Omental fat pad (tissue), 4 donors: ENCODE measurements at places on chromosomes 5 and 9.

DNA sequence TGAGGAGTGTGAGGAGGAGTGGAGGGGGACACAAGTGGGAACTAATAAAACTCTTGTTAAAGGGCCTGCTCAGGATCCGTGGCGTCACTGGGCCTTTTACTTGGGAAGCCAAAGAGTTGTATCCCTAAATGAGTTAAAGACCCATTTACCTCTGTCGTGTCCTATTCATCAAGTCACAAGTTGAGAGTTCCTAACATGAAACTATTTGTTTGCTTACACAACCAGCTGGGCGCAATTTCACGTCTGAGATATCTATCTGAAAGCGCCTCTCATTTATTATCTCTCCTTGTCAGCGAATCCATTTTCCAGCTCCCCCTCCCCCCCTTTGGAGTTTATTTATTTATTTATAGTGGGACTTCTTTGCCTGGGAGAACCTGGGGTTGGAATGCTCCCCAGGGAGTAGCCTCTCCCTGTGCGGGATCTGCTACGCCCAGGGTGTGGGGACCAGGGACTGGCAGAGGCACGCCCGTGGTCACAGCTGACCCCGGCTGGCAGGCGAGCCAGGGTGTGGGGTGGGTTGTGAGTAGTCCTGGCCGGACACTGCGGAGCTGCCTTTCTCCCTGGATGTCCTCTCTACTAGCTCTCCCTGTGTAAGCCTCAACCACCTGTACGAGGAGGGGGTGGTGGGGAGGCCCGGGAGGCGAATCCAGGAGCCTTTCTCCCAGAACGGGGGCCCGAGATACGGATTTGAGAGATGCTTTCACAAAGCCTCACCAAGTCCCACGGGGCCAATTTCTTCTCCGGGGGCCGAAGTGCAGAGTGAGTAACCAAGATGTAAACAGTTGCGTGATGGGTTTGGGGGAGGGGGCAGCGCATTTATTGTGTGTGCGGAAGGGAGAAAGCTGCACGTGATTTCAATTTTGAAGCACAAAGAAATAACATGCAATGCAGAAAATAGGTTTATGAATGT, 15.3 kb downstream of the NR2F1 start:
- no peak for DNase-seq

DNA sequence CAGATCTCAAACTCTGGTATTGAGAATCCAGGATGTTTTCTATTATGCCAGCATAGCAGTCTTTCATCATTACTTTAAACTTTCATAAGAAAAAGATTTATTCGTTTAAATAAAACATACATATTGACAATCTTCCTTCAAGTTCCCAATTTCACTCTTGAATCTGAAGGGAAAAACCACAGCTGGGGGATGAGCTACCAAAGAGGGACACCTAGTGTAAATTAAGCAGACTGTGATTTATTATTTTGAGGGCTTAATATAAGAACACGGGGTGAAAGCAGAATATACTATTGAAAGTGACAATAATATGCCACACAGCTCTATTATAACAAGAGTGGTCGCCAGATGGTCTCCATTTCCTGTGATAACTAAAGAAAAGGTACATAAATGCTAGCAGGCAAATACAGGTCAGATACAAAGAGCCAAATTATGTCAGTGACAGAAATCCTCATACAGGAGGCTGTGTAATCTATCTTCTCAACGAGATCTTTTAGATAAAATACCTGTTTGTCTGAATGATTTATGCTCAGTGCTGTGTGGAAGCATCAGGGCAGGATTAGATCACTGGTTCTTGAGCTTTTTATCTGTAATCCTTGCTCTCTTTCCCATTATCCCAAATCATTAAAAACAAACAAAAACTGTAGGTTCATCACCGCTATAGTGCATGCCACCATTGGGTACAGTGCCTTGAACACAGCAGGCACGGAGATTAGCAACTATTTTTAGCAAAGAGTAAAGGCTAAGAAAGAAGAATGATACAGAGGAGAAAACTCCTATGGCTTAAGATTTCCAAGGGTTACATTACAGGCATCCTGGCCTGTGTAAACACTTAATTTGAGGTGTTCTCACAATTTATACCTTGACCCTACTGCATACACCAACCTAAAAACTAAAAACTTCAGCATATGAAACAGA, 116.6 kb downstream of the DROSHA start:
- no peak for DNase-seq

DNA sequence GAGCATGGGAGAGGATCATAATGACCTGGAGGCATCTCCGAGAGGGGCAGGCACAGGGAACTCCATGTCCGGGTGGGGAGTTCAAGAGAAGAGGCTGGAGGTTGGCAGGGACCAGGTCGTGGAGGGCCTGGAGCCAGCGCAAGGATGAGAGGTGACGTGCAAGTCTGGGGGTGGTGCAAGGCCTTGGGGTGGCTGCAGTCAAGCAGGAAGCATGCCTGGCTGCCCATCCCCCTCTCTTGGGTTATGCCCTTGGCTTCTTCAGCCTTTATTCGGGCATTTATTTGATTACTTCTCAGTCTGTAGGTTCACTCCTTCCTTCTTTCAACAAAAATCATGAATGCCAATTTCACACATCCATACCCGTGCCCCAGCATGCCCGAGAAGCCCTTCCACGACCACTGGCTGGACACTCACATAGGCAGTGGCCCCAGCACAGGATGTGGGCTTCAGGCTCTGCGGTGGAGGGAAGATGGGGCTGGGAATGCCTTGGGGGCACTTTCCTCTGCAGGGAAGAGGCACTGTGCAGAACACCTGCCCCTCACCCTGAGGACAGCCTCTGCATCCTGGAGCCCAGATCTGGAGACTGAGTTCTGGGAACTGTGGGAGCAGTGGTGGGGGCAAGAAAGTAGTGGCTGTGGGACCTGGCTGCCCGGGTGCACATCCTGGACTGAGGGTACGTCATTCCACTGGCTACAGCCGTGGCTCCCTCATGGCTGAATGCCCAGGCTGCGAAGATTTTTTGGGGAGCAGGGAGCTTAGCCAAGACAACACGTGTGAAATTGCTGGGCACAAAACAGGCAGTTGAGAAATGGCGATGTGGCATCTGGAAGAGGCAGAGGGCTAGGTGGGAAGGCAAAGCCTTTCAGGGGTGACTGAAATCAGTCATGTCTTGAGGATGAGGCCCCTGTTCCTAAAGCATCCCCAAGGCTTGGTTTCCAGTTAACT, 38.6 kb downstream of the CRB2 start:
- DNase-seq = no peak

DNA sequence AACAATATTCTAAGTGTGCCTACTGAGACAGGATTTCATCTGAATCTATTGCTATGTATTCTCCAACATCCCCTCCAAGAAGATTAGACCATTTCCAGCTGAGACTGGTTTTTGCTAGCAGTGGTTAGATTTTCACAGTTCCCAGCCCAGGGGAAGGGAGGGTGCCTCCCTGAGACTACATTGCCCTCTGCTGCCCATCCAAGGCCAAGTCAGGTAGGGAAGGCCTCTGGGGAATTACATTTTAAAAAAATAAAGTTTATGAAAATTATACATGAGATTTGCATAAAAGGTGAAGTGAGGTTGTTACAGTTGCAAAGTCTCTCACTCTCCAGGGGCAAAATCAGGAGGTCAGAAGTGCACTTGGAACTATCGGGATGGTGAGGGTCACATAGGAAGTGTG, 28.0 kb upstream of the SYK start:
- DNase-seq = no peak

- DNase-seq = no peak
Measured at GRCh38 chr5:154514331-154514730, 36.3 kb upstream of the HAND1 start.

- no peak for DNase-seq
Measured at GRCh38 chr9:108130905-108131304, 641.3 kb upstream of the KLF4 start.

GRCh38 chr9:128913048-128913900, 7.5 kb upstream of the PHYHD1 start:
- no peak for DNase-seq

DNA sequence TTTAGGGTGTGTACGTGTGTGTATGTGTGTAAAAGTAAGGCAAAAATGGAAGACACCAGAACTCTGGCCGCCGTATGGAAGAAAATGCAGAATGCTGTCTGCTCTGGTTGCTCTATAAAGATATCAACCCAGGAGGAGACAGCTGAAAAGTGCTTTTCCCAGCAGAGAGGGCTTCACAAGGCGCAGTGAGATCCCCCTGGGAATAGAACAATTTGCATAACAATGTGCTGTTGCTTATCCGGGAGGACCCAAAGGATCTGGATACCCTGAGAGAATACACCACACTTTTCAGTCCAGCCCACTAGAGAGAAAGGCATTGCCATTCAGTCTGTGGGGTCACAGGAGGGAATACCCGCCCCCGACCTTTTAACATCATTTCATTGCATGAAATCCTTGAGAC, 230.6 kb downstream of the EBF1 start:
- DNase-seq = no peak

DNA sequence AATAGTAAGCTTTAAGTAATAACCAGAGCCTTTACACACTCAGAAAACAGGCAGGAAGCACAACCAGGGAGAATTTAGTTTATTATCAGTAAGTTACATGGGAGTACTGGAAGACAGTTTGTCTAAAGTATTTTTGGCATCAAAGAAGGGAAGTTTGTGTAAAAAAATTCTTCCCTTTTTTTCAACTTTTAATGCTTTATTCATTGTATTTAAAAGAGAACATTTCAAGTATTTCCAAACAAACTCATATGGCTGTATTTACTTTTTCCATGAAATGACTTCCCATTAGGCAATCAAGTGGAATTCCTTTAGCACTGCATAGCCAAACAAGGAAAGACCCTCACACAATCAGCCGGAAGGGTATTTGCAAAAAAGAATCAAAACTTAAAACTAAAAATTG, 26.7 kb downstream of the RNF145 start:
- DNase-seq = no peak

DNA sequence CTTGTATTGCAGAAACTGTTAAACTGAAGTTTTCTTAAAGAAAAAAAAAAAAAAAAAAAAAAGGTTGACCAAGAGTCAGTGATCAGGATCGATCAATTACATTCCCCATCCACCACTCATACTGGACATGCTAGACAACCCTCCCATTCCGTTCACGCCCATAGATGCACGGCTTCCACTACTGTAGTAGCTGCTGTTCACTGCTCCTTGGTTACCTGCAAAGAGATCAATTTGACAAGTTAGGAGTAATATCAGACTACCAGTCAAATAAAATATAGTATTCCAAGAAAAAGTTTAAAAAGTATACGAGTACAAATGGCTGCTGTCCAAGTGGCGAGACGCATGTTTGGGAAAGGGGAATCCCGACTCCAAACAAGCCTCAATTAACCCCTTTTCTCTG, 8.7 kb downstream of the HNRNPH1 start:
- DNase-seq = no peak

DNA sequence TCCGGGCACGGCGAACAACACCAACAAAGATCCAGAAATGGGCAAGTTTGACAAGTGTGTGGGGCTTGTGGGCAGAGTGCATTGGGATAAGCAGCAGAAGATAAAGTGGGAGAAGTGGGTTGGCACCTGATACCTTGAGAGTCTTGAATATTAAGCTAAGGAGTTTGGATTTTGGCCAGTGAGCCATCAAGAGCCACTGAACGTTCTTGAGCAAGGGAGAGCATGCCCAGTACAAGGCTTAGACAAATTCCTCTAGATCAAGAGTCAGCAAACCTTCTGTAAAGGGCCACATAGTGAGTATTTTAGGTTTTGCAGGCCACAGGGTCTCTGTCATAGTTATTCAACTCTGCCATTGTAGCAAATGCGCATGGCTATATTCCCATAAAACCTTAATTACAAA, 26.6 kb upstream of the TRMT10B start:
- no peak for DNase-seq

DNA sequence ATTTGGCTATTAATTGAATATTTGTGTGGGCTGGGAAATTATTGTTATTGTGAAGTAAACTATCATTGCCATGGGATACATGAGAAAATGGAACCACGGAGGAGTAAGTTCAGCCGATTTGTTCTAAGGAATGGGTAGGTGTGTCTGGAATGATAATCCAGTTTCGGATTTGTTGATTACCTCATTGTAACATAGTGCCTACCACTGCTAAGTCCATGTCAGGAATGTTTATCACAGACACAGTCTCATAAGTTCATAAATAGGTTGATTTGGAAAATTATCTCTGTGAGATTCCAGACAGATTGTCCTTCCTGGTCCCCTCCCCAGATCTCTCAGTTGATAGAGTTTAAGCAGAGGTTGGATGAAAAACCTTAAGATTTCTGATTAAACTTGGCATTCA, 78.1 kb upstream of the MAST4 start:
- no peak for DNase-seq

DNA sequence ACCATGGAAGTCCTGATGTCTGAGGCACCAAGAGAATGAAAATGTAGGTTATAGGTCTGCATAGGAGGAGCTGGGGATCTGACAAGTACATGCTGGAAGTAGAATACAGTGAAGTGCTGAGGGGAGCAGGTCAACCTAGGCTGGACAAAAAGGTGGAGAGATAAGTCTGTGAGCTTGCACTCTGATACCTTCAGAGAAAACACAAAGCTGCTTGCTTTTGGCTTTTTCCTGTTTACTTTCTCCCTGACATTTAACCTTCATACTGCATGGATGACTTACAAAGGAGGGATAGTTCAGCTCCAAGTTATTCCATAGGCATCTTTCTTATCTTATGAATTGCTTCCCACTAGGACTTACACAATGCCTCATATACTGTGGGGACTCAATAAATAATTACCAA, 256.7 kb upstream of the NREP start:
- DNase-seq = no peak

- DNase-seq = no peak
Measured at GRCh38 chr5:7871653-7872052, 2.7 kb downstream of the MTRR start.

DNA sequence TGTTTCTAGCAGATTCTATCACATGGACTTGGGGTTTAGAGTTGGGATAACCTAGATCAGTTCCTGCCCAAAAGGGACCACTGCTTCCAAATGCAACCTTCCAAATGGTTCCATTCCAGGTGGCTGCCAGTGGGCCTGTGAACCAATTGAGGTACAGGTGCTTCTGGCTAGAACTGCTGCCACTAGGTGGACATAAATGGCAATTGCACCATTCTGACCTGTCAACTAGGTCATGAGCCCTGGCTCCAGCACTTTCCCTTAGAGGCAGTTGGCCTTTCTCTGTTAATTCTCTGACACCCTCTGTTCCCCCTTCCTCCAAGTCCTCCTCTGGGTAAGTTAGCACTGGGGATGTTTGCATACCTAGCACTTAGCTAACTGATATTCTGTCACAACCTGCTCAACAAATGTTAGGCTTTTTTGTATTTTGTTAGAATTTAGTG, 16.6 kb upstream of the HEMGN start:
- DNase-seq = no peak

GRCh38 chr9:114389612-114390368, 2.0 kb upstream of the AKNA start:
- DNase-seq = no peak
